Activated naive CD8-positive, alpha-beta T cell treated with anti-CD3 and anti-CD28 coated beads, Interleukin-2, amount 50 U/mL, for 24 hours (primary cell): ENCODE measurements at places on chromosomes 12 and 14.

DNA sequence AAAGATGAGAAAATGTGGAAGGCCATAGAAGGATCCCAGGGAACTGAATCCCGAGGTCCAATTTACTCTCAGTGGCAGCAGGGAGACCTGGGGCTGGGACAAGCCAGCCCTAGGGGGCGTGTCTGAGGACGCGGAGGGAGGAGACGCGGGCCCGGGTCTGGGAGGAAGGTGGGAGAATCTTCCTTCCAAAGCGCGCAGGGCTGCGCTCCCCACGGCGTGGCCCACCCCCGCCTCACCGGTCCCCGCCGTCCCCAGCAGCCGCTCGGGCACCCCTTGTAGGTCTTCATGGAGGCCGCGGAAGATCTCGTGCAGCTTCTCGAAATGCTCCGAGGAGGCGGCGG, 323 bp downstream of the VTI1B start:
- peak; percentile 62 for DNase-seq

- DNase-seq: no peak
Measured at GRCh38 chr14:47189911-47190484, 485.4 kb downstream of the MDGA2 start.

DNA sequence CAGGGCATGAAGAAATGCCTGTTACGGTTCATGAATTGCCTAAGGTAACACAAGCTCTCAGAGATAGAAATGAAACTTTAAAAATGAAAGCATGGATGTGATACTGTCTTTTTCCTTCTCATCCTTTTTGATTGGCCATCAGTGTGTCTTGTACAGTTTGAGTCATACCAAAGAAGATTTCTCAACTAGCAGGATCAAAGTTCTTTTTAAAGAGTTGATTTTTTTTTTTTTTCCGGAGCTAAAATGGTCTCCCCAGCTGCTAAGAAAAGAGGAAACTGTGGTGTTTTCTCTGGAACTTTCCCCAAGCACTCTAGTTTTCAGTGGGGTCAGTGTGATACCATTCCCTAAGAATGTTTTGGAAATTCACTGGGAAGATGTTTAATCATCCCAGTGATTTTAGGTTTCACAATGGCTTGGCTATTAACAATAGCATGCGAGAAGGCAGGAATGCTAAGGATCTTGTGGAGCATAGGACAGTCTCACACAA, 105.0 kb downstream of the ETNK1 start:
- DNase-seq: no peak

DNA sequence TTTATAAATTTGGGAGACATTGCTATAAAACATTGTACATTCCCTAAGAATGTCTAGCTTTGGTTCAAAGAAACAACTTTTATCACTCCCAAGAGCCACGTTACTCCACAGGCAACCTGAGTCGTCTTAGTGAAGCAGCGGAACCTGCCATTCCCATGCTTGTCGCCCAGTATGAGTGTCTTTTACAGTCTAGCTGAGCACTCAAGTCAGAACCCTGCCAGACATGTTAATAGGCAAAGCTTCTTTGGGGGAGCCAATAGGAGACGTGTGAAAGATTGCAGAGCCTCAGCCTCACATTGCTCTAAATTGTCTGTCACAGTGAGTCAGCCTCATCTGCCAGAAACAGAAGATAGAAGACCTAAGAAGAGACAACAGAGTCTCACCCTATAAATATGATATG, 541.6 kb upstream of the FLRT2 start:
- no peak for DNase-seq

- DNase-seq: no peak
Measured at GRCh38 chr12:31849090-31849687, 110.0 kb upstream of the RESF1 start.

DNA sequence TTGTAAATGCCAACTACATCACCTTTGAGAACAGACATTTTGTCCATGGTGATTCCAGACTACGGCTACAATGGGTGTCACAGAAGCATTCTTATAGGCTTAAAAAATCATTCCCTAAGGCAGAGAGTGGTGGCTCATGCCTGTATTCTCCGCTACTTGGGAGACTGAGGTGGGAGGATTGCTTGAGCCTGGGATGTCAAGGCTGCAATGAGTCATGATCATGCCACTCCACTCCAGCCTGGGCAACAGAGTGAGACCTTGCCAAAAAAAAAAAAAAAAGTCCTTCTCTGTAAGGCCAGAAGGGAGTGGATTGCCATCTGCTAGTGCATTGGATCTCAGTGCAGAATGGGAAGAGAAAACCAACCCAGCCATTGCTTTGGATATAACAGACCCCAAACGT, 522.5 kb downstream of the VRK1 start:
- no peak for DNase-seq

GRCh38 chr12:11431486-11431885, 36.1 kb upstream of the PRB2 start:
- peak; percentile 20 for DNase-seq

- no peak for DNase-seq
Measured at GRCh38 chr12:120598674-120599463, 17.7 kb upstream of the POP5 start.

- no peak for DNase-seq
Measured at GRCh38 chr12:93072340-93072739, 143.2 kb upstream of the EEA1 start.

- DNase-seq: no peak
Measured at GRCh38 chr12:10718279-10718821, 4.8 kb downstream of the YBX3 start.

DNA sequence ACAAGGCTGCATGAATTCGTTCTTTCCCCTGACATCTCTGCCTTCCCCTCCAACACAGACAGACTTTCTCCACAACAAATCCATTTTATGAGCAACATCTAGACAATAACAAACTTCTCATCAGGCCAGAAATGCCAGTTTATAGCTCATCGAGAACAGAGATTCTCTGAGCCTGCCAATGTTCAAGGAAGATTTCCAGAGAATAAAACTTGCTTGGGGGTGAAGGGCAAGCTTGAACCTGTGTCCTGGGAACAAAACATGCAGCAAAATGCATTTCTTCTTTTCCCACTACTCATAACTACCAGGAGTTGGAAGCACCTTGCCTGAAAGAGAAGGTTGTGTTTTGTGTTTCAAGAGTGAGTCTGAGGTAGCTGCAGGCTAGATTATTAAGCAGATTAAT, 6.8 kb downstream of the MAP1LC3B2 start:
- DNase-seq: no peak

GRCh38 chr14:57091030-57091608, 177.6 kb downstream of the EXOC5 start:
- no peak for DNase-seq

GRCh38 chr12:79162948-79163347, 298.4 kb downstream of the SYT1 start:
- DNase-seq: no peak

- DNase-seq: no peak
Measured at GRCh38 chr14:34710744-34711143, 3.6 kb downstream of the CFL2 start.

GRCh38 chr12:15346488-15346887, 24.2 kb downstream of the PTPRO start:
- DNase-seq: no peak

DNA sequence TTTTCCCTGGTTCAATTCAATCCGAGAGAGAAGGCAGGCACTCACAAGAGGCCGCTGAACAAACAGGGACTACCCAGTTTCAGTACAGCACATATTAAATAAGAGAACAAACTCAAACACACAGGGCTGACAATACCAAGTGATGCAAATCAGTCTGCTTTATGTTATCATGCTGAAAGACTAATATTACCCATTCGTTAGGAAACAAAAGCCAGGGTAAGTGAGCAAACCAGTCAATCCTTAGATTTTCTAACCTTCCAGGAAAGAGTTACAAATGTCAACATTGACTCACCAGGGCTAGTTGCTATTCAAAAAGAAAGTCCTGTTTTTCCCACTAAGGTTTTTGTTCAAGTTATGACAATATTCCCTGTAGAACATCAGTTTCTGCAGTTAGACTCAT, 246.2 kb downstream of the C12orf42 start:
- no peak for DNase-seq

DNA sequence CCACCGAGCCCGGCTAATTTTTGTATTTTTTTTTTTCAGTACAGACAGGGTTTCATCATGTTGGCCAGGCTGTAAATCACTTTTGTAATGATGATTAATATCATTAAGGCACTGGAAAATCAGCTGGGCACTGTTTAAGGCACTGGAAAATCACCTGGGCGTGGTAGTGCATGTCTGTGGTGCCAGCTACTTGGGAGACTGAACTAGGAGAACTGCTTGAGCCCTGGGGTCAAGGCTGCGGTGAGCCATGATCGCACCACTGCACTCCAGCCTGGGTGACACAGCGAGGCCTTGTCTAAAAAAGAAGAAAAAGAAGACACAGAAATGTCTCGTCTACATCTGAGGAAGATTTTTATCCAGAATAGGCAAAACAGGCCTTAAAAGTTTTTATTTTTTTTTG, 12.7 kb downstream of the SLC11A2 start:
- no peak for DNase-seq

DNA sequence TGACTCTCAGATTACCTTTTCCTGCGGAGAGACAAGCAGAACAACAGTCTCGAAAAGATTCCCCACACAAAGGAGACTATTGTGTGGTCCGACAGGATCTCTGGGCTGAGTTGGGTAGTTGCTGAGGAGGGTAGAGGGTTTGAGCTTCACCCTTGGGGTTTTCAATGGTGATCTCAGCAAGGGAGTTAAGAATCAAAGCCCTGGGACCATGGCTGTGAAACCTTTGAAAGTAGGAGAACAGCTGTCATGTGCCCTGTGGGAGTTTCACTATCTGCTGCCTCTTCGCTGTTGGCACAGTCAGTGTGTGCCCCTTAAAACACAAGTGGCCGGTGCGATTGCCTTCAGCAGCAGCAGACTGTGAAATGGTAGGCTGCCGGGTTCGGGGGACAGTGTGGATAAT, 14.2 kb upstream of the PLEK2 start:
- no peak for DNase-seq

- DNase-seq: no peak
Measured at GRCh38 chr12:27343255-27344000, 10.8 kb downstream of the BMAL2 start.

DNA sequence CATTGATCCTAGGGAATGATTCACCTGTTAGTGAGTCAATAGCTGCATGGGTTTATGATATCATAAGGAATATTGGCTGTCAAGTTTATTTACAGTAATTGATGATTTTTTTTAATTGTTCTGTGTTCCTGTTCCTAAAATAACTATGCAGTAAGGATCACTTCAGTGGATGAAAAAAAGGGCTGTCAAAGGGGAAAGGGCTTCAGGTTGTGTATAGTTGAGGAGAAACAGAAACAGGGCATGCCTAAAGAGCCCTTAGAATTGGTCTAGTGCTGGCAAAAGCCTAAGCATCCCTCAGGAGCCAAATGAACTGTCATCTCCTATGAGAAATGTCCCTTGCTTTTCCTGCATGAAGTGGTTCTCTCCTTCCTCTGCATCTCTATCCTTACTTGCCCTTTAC, 444.9 kb downstream of the RMST start:
- no peak for DNase-seq

DNA sequence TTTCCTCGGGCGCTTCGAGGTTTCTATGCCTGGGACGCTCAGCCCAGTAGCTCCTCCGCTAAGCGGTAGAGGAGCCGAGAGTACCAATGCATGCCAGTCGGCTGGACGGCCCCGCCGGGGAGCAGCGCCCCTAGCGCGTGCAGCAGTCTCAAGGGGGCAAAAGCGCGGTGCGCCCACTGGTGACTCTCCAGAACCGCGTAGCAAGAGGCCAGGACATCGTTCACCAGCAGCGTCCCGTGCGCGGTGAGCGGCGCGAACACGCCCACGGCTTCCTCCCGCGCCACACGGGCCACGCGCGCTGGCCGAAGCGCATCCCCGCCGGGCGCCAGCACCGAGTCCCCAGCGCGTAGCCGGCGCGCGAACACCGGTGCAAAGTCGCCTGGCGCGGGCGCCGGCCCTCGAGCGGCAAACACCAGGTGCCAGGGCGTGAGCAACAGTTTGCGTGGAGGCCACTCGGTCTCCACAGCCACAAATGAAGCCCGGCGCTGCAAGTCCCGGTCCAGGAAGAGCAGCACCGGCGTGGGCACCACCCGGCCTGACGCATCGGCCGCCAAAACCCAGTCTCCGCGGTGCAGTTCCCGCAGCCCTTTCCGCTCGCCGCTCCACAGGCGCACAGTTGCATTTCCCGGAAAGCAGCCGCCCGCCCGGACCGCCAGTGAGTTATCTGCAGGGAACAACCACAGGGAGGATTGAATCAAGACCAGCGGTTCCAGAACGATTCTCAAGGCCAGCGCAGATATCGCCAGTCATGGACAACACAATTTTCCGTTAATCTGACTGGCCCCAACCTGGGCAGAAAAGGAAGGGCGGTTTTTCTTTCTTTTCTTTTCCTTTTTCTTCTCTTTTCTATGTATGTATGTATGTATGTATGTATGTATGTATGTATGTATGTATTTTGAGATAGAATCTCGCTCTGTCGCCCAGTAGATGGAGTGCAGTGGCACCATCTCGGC, 4.5 kb downstream of the DHH start:
- peak; percentile 45 for DNase-seq

DNA sequence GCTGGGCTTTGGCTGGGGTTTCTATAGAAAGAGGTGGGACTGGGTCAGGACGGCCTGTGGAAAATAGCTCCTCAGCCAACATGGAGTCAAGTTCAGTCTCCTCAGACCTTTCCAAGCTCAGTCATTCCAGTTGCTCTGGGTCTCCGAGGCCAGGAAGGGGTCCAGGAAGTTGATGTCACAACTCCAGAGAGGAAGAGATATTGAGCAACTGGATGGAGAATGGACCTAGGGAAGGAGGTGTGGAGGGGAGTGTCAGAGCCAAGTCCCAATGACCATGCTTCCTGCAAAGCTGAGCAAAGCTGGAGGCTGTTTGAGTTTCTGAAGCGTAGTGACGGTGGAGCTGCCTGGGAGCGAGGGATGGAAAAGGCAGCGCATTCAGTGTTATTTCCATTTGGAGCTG, 86.1 kb downstream of the SLC24A4 start:
- DNase-seq: no peak

DNA sequence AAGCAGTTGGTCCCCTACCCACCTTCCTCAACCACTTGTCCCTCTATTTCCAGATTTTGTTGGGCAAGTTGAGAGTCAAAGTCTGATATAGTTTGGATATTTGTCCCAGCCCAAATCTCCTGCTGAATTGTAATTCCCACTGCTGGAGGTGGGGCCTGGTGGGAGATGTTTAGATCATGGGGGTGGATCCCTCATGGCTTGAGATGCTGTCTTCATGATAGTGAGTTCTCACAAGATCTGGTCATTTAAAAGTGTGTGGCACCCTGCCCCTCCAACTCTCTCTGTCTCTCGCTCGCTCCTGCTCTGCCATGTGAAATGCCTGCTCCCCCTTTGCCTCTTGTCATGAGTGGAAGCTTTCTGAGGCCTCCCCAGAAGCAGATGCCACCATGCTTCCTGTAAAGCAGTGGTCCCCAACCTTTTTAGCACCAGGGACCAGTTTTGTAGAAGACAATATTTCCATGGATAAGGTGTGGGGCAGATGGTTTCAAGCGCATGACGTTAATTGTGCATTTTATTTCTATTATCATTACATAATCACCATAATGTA, 37.3 kb upstream of the BCL11B start:
- DNase-seq: no peak

- no peak for DNase-seq
Measured at GRCh38 chr12:14846876-14847580, 3.7 kb upstream of the ART4 start.

DNA sequence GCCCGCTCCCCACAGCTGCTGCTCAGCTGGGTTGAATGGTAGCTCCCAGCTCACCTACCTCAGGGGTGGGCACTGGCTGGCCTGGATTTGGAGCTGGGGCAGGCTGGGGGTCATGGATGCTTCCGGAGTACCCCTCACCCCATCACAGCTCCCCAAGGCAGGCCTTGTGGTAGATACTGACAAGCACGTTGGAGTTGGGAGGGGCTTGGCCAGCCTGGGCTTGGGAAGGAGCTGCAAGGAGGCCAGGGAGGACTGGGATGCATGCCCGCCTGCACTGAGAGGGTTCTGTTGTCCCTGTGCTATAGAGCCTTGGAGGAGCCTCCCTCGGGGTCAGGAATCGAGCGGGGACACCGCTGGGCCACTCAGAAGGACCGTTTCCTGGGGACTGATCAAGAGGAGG, 14.2 kb downstream of the TMEM63C start:
- no peak for DNase-seq
